Diencephalon (tissue), 1 donor: ENCODE measurements at places on chromosomes 2 and 18. TPM values are rescaled to one million over a fixed set of nuclear protein-coding genes. Genes with fewer than 3 reads are reported as not detected.

Gene UNC50
- total RNA-seq = 43.6 TPM

Gene KLHL29
- total RNA-seq = 16.1 TPM

Gene GLS
- 179 TPM for total RNA-seq

Gene SERPINB13
- total RNA-seq = under 0.01 TPM

Gene SGPP2
- 4.8 TPM for total RNA-seq

Gene ERFE
- total RNA-seq = 1.2 TPM

Gene SLC16A14
- total RNA-seq = 66.9 TPM

Gene CFAP65
- total RNA-seq = 2.3 TPM

Gene CNDP1
- 0.23 TPM for total RNA-seq

Gene CTDP1
- total RNA-seq = 13.8 TPM

Gene PIAS2
- 69.4 TPM for total RNA-seq

Gene SLC8A1
- 190 TPM for total RNA-seq

Gene MAL
- total RNA-seq = not detected

Gene MALL
- 2.5 TPM for total RNA-seq

Gene ZNF521
- total RNA-seq = 67.1 TPM

Gene TNFRSF11A
- total RNA-seq = 0.46 TPM

Gene KCNE4
- total RNA-seq = 2.5 TPM

Gene SIX3
- 7.4 TPM for total RNA-seq

Gene TEKT4
- 2.5 TPM for total RNA-seq

Gene LTBP1
- 19.8 TPM for total RNA-seq

Gene SCG2
- total RNA-seq = 179 TPM

Gene FTCDNL1
- 4.8 TPM for total RNA-seq

Gene CNTNAP5
- total RNA-seq = 66.2 TPM

Gene KCNG2
- 0.69 TPM for total RNA-seq

Gene UGT1A10
- not detected for total RNA-seq

Gene MYO7B
- under 0.01 TPM for total RNA-seq

Gene HPCAL1
- 42.4 TPM for total RNA-seq

Gene NDC80
- total RNA-seq = 14.3 TPM

Gene SERPINB11
- total RNA-seq = not detected

Gene IL36G
- total RNA-seq = not detected

Gene OXER1
- total RNA-seq = not detected

Gene ASIC4
- total RNA-seq = 10.4 TPM

Gene NR4A2
- total RNA-seq = 2.5 TPM

Gene UGT1A9
- not detected for total RNA-seq

Gene ALPI
- total RNA-seq = not detected

Gene MDH1B
- total RNA-seq = 13.4 TPM

Gene ANKRD30B
- 3.9 TPM for total RNA-seq

Gene ARHGEF4
- 68.5 TPM for total RNA-seq

Gene TMEM178A
- total RNA-seq = 24.2 TPM

Gene C2orf15
- total RNA-seq = 17.5 TPM

Gene PLCD4
- 1.4 TPM for total RNA-seq

Gene ADI1
- total RNA-seq = 11.5 TPM

Gene DPP4
- 0.46 TPM for total RNA-seq

Gene RNF181
- total RNA-seq = 65.7 TPM

Gene GATA6
- 0.23 TPM for total RNA-seq

Gene RIT2
- 59.3 TPM for total RNA-seq

Gene WNT6
- total RNA-seq = 0.23 TPM

Gene HJURP
- total RNA-seq = 4.4 TPM

Gene CSRNP3
- total RNA-seq = 255 TPM

Gene LRATD1
- total RNA-seq = 63.2 TPM
